Caco-2 (cell line): ENCODE measurements at places on chromosomes 13 and 19. TPM values are rescaled to one million over a fixed set of nuclear protein-coding genes. Genes with fewer than 3 reads are reported as not detected.

GRCh38 chr19:14333101-14333871 lies 48.0 kb upstream of the ADGRE5 start:
- H3K27me3 ChIP-seq: no peaks in the 10 kb centered on the region
- DNase-seq: peak; percentile 32
- H3K4me1 ChIP-seq: no peaks in the 10 kb centered on the region
- no peak overlapping the region for H3K27ac ChIP-seq
- H3K36me3 ChIP-seq: no peaks in the 10 kb centered on the region

GRCh38 chr19:30116530-30116929 lies 174.5 kb downstream of the URI1 start:
- no peak for DNase-seq
- no peak overlapping the region for H3K4me3 ChIP-seq
- H3K4me1 ChIP-seq: no peaks in the 10 kb centered on the region

DNA sequence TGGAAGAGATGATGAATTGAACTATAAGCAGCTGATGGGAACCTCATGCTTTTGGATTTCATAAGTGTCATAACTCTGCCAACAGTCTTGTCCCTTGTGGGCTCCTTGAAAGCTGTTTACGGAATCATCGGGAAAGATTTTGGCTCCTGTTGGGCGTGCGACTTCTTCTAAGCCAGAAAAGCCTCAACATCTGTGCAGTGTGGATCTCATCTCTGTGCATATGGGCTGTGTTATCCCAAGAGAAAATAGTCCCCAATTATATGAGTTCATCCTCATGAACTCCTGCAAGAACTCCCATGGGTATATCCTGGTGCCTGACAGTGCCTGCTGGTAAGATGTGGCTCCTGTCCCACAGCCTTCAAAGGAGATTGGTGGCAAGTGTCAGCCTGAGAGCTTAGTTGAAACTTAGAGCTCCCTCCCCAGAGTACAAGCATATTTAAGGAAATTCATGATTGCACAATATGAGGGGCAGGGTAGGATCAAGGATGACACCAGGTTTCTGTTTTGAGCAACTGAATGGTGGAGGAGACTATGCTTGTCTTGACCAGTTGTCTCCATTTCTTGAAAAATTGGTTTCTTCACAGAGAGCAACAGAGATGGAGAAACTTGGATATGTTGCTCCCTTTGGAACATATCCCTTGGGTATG lies 243.5 kb downstream of the ITGBL1 start:
- H3K27ac ChIP-seq: no peak overlapping the region
- no peaks in the 10 kb centered on the region for H3K36me3 ChIP-seq
- no peaks in the 10 kb centered on the region for H3K4me1 ChIP-seq
- no peaks in the 10 kb centered on the region for H3K27me3 ChIP-seq
- no peak for DNase-seq

DNA sequence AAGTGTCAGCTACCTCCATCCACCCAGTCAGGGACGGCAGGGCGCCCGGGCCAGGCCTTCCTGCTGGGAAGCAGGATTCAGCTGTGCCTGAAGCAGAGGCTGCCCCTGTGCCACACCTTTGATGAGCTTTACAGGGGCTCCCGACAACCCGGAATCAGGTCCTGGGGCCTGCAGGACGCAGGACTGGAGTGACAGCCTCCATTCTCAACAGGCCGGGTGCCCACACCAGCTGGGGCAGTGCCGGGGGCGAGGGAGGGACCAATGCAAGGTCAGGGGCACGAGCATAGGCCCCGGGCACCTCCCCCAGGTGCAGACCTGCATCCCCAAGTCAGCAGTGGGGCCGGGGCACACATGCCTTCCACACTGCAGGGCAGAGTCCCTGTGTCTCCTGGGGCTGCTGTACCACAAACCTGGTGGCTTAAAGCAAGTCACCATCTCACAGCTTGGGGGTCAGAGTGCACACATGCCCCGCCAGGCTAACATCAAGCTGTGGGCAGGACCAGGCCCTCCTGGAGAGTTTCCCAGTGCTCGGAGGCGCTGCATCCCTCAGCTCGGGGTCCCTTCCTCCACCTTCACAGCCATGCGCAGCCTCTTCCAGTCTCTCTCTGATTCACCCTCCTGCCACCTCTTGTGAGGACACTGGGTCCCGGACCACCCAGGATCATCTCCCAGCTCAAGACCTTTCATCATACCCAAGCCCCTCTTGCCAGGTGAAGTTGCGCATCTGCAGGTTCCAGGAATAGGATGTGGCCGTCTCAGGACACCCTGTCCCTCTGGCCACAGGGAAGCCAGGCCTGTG lies 13.4 kb downstream of the UBXN6 start:
- no peak overlapping the region for H3K4me3 ChIP-seq
- no peaks in the 10 kb centered on the region for H3K27me3 ChIP-seq
- H3K27ac ChIP-seq: no peak overlapping the region
- peaks cover 1% of the 10 kb centered on the region; the same call in 1 of the 2 replicates for H3K36me3 ChIP-seq
- DNase-seq: no peak
- H3K4me1 ChIP-seq: no peaks in the 10 kb centered on the region

RNF225 gene
- total RNA-seq: 0.73 and 1.3 TPM in 2 replicates
